SIG-M5 (cell line): ENCODE measurements at places on chromosomes 5 and 9.

DNA sequence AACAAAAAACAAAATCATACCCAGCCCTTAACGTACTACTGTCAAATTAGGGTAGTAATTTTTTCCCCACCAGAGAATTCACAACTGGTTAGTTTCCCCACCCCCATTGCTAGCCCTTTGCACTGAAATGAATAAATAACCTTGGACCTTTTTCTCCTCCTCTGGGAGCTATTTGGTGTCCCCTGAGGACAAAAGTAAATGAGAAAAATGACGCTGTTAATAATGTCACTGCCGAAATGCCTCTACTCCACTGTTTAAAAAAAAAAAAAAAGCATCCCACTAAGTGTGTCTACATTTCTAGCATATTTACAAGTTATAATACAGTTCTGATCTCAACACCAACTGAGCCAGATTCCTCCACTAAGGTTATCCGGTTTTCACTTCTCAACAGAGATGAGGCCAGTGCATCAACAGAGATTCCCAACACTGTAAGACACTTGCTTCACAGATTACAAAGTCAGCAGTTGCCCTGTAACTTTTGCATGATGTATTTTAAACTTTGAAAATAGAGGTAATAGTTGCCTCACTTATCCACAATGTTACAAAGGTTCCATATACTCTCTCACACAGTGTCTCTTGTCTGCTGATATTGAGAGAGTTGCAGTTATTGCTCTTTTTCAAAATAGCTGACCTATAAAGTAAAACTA, 5.1 kb upstream of the NFIB start:
- DNase-seq, result no peak

GRCh38 chr5:158895588-158895987, 204.1 kb downstream of the EBF1 start:
- DNase-seq, result no peak

- no peak for DNase-seq
Observed at GRCh38 chr9:137547687-137548543, 2.3 kb downstream of the PNPLA7 start.

DNA sequence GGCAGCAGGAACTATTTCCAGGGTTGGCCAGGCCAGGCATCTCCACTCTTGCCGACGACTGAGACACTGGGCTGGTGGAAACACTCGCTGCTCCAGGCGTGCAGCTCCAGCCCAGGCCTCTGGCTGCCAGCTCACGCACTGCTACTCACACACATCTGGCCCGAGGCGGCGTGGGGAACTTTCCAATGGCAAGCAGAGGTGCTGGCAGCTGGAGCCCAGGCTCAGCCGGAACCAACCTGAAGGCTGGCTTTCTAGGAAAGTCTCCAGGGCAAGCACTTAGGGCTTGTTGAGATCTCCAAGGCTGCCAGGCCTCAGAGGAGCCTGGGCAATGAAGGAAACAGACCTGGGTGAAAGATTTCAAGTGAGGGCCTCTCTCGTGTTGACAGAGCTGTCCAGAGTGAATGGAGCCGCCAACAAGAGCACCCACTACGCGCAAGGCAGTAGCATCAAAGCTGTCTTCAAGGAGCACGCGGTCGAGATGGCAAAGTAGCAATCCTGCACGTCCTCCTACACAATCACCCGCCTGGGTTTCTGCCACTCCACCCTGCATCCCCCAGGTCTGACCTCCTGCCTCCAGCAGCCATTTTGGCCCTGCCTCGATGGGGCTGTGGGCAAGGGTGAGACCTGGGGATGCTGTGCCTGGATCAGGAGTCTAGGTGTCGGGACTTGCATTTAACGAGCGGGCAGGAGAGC, 14.4 kb downstream of the SH3PXD2B start:
- DNase-seq, result no peak

- peak; percentile 88 for DNase-seq
Observed at GRCh38 chr9:86368871-86369521, 14.8 kb upstream of the TUT7 start.

DNA sequence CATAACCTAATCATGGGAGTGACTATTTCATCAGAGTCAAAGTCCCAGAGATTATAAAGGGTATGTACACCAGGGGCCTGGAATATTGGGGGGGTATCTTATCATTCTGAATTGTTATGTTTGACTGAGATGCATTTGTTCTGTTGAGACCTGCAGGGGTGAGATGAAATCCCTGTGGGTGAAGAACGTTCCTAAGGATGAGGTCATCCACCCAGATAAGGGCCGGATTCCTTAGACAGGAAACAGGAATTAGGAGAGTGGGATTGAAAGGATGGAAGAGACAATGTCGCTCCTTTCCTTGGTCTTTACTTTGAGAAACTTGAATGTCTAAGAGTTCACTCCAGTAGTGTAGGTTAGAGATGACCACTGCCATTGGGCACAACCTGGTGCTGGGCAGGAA, 54.7 kb downstream of the GAS1 start:
- DNase-seq, result no peak

- DNase-seq, result no peak
Observed at GRCh38 chr9:5429873-5430564, 7.7 kb downstream of the PLGRKT start.
